ENCODE measurements at places on chromosomes 1 and 21. TPM values are rescaled to one million over a fixed set of nuclear protein-coding genes. Genes with fewer than 3 reads are reported as not detected.

Gene GBP6
- not detected for total RNA-seq

Gene FCGR3A
- 88.2 TPM for total RNA-seq

Gene KRTAP7-1
- total RNA-seq, result not detected

Gene GRIK3
- 0.68 TPM for total RNA-seq

Gene IGSF21
- 5.2 TPM for total RNA-seq

Gene DCST1
- total RNA-seq, result 0.26 TPM

DNA sequence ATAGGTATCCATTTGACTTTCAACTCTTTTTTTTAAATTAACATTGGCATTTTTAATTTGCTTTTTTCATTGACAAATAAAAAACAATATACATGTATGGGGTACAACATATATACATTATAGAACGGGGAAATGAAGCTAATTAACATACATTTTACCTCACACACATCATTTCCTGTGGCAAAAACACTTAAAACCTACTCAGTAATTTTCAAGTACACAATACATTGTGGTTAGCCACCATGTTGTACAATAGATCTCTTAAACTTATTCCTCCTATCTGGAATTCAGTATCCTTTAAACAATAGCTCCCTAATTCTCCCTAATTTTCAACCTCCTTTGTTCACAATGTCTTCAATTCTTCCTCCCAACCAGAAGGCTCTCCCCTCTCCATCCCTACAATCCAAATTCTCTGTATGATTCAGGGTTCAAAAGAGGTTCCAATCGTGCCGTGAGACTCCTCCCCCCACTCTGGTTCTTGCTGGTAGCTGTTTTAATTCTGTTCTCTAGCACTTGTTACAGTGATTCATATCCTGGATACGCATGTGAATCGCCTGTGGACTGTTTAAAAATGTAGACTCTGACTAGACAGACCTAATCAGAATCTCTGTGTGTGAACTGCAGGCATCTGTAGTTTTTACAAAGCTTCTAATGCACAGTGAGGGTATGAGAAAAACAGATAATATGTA lies 87.6 kb upstream of the DUSP10 start:
- H3K4me3 ChIP-seq, result no peak overlapping the region
- no peaks in the 10 kb centered on the region for H3K36me3 ChIP-seq
- H3K27me3 ChIP-seq, result no peaks in the 10 kb centered on the region

DNA sequence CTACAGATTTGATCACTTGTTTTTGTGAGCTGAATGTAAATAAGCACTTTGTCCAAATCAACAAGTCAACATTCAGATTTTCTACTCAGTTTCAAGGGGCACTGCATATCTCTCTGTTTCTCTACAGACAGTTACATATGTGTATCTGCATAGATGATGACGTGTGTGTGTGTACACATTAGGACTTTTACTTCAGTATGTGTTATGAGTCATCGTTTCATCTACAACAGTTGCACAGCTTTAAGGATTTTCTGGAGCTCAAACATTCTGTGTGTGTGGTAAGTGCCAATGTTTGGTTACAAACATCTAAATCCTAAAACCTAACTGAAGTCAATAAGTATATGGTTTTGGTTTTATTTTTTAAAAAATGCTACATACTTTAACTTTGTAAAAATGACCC lies 494.5 kb upstream of the PBX1 start:
- no peaks in the 10 kb centered on the region for H3K36me3 ChIP-seq
- no peaks in the 10 kb centered on the region for H3K27me3 ChIP-seq
- H3K4me1 ChIP-seq, result no peaks in the 10 kb centered on the region
- no peak for DNase-seq
- H3K27ac ChIP-seq, result no peak overlapping the region

DNA sequence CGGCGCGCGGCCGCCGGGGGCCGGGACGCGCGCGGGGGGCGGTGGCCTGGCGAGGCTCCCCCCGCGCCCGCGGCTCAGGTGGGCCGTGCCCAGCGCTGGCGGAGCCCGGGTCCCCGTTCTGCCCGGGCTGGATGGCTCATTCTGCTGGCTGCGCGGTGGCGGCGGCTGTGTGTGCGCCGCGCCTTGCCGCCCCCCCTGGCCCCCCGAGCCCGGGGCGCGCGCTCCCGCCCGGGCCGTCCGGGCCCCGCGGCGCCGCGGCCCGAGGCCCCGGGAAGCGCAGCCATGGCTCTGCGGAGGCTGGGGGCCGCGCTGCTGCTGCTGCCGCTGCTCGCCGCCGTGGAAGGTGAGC lies at the start of gene EPHB2:
Gene EPHB2 (plus strand): TSS at position 139 of the 349 bp plus-strand sequence. CDS start 144 bp downstream, at position 283.
- H3K27ac ChIP-seq, result no peak within 1 kb of the TSS
- H3K36me3 ChIP-seq, result no peaks in the 10 kb centered on the region
- DNase-seq, result peak; percentile 87
- H3K27me3 ChIP-seq, result no peaks in the 10 kb centered on the region
- H3K4me3 ChIP-seq, result peak within 1 kb of the TSS; percentile 60

- DNase-seq, result no peak
- H3K36me3 ChIP-seq, result no peaks in the 10 kb centered on the region
- no peak overlapping the region for H3K4me3 ChIP-seq
- no peak overlapping the region for H3K27ac ChIP-seq
Measured at GRCh38 chr1:200041337-200042118, 14.0 kb downstream of the NR5A2 start.

- no peaks in the 10 kb centered on the region for H3K27me3 ChIP-seq
- H3K4me1 ChIP-seq, result no peaks in the 10 kb centered on the region
- no peak overlapping the region for H3K27ac ChIP-seq
- no peaks in the 10 kb centered on the region for H3K36me3 ChIP-seq
Measured at GRCh38 chr1:33634806-33635205, 162.4 kb downstream of the ZSCAN20 start.

DNA sequence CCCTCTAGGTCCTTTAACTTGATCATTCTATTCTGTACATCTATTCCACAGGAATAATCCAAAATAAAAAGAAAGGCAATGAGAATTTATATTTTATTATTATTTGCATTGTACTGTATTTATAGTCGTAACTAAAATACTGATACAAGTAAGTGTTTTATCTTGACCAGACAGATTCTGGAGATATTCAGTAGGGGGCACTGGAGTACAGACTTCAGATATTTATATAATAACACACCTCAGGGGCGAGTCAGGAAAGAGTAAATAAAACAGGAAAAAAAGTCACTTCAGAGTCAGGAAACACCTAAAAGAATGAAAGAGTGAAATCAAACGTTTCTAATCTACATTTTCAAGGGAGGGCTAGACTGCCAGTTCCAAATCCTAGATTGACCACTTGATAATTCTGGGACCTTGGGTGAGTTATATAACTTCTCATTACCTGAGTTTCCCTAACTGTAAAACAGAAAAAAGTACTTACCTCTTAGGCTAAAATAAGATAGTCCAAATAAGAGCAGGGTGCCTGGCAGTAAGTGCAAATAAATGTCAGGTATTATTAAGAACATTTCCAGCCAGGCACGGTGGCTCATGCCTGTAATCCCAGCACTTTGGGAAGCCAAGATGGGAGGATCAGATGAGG lies 31.1 kb upstream of the MTF1 start:
- DNase-seq, result no peak
- no peaks in the 10 kb centered on the region for H3K27me3 ChIP-seq
- no peaks in the 10 kb centered on the region for H3K4me1 ChIP-seq
- H3K27ac ChIP-seq, result no peak overlapping the region
- peaks cover 15% of the 10 kb centered on the region for H3K36me3 ChIP-seq
- H3K4me3 ChIP-seq, result no peak overlapping the region

- H3K36me3 ChIP-seq, result no peaks in the 10 kb centered on the region
- H3K27ac ChIP-seq, result no peak overlapping the region
- H3K4me3 ChIP-seq, result no peak overlapping the region
Measured at GRCh38 chr1:239262538-239262937, 123.8 kb upstream of the CHRM3 start.

GRCh38 chr1:94514095-94514727 lies 27.3 kb downstream of the F3 start:
- H3K27ac ChIP-seq, result no peak overlapping the region
- no peaks in the 10 kb centered on the region for H3K36me3 ChIP-seq
- no peak overlapping the region for H3K4me3 ChIP-seq
- H3K27me3 ChIP-seq, result no peaks in the 10 kb centered on the region
- no peaks in the 10 kb centered on the region for H3K4me1 ChIP-seq
- no peak for DNase-seq

DNA sequence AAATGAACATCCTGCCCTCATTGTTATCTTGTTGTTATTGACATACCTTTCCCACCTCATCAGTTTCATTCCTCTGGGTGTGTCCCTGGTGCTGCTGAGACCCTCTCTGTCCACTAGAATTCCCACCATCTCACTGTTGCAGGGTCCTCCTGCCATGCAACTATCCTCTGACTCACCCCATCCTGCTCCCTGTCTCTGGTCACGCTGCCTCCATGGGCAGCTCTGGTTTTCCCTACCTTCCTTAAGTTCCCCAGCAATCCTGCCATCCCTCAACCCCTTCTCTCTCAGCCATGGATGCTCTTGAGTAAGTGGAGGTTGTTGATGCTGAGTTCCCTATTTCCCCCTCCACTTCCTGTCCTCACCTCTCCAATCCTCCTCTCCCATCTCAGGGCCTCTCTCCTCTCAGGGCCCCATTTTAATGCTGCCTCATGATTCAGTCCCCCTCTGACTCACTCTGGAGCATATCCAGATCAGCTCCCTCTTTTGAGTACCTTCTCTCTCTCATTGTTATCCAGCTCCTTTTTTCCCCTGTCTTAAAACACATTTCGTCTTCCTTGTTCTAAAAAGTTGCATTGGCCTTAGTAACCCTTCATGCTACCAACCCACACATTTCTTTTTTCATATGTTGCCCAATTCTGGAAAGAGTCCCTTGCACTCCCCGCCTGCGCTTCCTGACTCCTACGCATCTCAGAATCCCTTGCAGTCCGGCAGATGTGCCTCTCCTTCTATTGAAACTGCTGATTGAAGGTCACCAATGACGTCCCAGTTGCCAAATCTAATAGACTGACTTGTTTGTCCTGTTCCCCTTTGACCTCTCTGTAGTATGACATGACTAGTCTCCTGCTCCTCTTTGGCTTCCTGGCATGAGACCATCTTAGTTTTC lies 92.0 kb downstream of the CNIH3 start:
- no peaks in the 10 kb centered on the region for H3K4me1 ChIP-seq
- no peak overlapping the region for H3K27ac ChIP-seq
- H3K4me3 ChIP-seq, result no peak overlapping the region
- no peaks in the 10 kb centered on the region for H3K36me3 ChIP-seq
- H3K27me3 ChIP-seq, result peaks cover 2% of the 10 kb centered on the region
- DNase-seq, result no peak

- H3K4me3 ChIP-seq, result no peak overlapping the region
- no peaks in the 10 kb centered on the region for H3K4me1 ChIP-seq
- no peaks in the 10 kb centered on the region for H3K27me3 ChIP-seq
- H3K27ac ChIP-seq, result no peak overlapping the region
- no peak for DNase-seq
- no peaks in the 10 kb centered on the region for H3K36me3 ChIP-seq
Measured at GRCh38 chr1:57854436-57854835, 430.6 kb upstream of the DAB1 start.

- DNase-seq, result peak; percentile 77
- no peaks in the 10 kb centered on the region for H3K27me3 ChIP-seq
- H3K27ac ChIP-seq, result no peak overlapping the region
- H3K36me3 ChIP-seq, result no peaks in the 10 kb centered on the region
Measured at GRCh38 chr1:46442317-46443161, 47.1 kb upstream of the DMBX1 start.

DNA sequence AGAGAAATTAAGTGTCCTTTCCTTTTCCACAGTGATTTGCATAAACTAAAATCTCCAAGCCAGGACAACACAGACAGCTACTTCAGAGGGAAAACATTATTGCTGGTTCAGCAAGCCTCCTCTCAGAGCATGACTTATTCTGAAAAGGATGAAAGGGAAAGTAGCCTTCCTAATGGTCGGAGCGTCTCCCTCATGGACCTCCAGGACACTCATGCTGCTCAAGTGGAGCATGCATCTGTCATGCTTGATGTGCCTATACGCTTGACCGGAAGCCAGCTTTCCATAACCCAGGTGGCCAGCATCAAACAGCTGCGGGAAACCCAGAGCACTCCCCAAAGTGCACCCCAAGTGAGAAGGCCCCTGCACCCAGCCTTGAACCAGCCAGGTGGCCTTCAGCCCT lies 39.1 kb downstream of the CLEC20A start:
- H3K27me3 ChIP-seq, result no peaks in the 10 kb centered on the region
- H3K4me1 ChIP-seq, result no peaks in the 10 kb centered on the region
- DNase-seq, result no peak
- H3K4me3 ChIP-seq, result no peak overlapping the region
- H3K36me3 ChIP-seq, result peaks cover 3% of the 10 kb centered on the region

GRCh38 chr1:50214717-50215116 lies 106.0 kb downstream of the ELAVL4 start:
- no peak for DNase-seq
- H3K27me3 ChIP-seq, result no peaks in the 10 kb centered on the region
- H3K36me3 ChIP-seq, result no peaks in the 10 kb centered on the region

GRCh38 chr1:66747501-66747900 lies 4.8 kb upstream of the DYNLT5 start:
- no peak overlapping the region for H3K27ac ChIP-seq
- no peak for DNase-seq
- no peaks in the 10 kb centered on the region for H3K4me1 ChIP-seq
- H3K36me3 ChIP-seq, result no peaks in the 10 kb centered on the region

GRCh38 chr1:18539171-18539570 lies 58.4 kb downstream of the KLHDC7A start:
- H3K27ac ChIP-seq, result no peak overlapping the region
- no peaks in the 10 kb centered on the region for H3K36me3 ChIP-seq
- H3K4me3 ChIP-seq, result no peak overlapping the region
- no peaks in the 10 kb centered on the region for H3K4me1 ChIP-seq
- H3K27me3 ChIP-seq, result peaks cover 1% of the 10 kb centered on the region
- no peak for DNase-seq

DNA sequence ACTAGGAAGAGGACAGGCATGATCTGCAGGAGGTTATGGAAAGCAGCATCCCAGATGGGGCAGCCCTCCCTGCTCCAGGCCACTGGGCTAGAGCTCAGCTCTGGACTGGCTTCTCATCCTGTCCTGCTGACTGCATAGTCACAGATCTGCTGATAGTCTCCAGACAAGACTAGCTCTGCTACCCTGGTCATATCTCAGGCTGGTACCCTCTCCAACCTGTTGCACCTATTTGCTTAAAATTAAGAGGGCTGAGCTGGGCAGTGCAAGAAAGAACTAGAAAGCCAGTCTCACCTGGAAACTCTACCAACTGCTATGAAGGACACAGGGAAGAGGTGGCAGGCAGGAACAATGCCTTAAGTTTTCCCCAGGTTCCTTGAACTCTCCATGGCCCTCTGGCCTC lies 40.4 kb downstream of the ITPKB start:
- DNase-seq, result no peak
- H3K4me1 ChIP-seq, result no peaks in the 10 kb centered on the region
- no peak overlapping the region for H3K4me3 ChIP-seq
- no peaks in the 10 kb centered on the region for H3K36me3 ChIP-seq

GRCh38 chr1:31244326-31244725 lies 4.6 kb upstream of the NKAIN1 start:
- no peaks in the 10 kb centered on the region for H3K36me3 ChIP-seq
- no peaks in the 10 kb centered on the region for H3K4me1 ChIP-seq
- no peak overlapping the region for H3K27ac ChIP-seq
- no peak for DNase-seq
- no peaks in the 10 kb centered on the region for H3K27me3 ChIP-seq

- DNase-seq, result no peak
- H3K27me3 ChIP-seq, result no peaks in the 10 kb centered on the region
- no peaks in the 10 kb centered on the region for H3K36me3 ChIP-seq
- H3K27ac ChIP-seq, result no peak overlapping the region
Measured at GRCh38 chr1:168958562-168959289, 147.8 kb upstream of the ATP1B1 start.

Data from aorta (tissue), 5 donors.